ENCODE measurements at places on chromosomes 11 and 22.

DNA sequence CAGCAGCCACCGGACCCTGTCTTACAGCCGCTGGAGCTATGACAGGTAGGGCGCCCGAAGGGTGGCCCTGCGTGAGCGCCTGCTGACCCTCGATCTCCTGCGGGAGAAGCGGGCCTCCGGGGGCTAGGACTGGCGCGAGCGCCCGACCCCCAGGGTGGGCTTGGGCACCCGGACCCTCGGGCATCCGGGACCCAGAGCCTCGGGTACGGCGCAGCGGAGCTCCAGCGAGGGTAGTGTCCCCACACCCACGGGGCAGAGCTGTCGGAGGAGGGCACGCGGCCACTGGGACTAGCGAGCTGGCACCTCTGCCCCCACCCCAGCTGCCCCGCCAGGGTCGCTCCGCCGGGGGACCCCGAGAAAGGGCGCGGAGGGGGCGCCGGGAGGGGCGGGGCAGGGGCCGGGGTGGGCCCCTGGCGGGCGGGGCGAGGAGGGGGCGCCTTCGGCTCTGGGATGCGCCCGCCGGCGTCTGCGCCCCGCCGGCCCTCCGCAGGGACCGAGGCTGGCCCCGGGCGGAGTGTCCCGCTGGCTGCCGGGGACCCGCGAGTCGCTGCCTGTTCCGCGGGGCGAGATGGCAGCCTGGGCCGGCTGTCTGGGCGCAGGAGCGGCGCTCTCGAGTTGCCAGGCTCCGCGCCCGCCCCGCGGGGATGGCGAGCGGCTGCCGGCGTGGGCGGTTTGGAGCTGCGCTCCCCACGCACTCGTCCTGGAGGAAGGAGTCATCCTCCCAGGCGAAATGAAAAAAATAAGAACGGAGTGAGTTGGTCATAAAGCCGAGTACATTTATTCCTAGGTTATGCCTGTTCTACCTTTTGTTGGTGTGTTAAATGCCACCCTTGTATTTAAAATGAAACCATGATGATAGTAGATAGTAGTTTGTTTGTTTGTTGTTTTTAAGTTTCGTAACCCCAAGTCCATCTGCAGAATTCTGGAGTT lies 32.4 kb downstream of the EIF3F start:
- DNase-seq, result peak; percentile 53

DNA sequence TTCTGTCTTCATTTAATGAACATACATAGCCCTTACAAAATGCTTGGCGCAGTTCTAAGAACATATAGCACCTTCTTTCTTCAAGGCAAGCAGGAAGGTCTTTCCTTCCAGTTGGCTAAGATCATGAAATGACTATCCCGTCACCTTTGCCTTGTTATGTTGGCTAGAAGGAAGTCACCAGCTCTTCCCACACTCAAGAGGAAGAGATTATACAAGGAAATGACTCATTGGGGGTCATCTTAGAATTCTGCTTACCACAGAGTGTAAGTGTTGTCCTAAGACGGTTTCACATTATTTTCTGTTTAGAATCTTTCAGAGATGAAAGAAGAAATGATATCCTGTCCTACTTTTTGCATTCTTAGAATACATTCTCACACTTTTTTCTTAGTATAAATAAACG lies 808.0 kb upstream of the LUZP2 start:
- DNase-seq, result peak; percentile 73

DNA sequence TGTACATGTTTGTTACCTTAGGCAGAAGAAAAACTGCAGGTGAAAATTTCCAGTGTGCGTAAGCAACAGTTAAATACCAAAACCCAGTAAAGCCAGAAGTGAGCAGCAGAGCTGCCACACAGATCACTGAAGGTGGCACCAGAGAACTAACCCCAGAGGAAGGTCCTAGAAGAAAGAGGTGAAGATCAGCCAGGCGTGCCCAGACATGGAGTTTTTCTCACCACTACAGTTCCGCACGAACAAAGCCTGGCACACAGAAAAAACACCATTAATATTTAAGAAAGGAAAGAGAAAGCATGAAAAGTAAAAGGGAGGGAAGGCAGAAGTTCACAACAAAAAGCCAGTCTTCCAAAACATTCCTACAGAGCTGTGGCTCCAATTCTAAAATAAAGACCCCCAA lies 60.7 kb downstream of the STK33 start:
- no peak for DNase-seq

GRCh38 chr11:60345489-60345888 lies 18.4 kb downstream of the MS4A6E start:
- DNase-seq, result peak; percentile 14

GRCh38 chr11:9606809-9607510 lies 33.5 kb downstream of the WEE1 start:
- no peak for DNase-seq

DNA sequence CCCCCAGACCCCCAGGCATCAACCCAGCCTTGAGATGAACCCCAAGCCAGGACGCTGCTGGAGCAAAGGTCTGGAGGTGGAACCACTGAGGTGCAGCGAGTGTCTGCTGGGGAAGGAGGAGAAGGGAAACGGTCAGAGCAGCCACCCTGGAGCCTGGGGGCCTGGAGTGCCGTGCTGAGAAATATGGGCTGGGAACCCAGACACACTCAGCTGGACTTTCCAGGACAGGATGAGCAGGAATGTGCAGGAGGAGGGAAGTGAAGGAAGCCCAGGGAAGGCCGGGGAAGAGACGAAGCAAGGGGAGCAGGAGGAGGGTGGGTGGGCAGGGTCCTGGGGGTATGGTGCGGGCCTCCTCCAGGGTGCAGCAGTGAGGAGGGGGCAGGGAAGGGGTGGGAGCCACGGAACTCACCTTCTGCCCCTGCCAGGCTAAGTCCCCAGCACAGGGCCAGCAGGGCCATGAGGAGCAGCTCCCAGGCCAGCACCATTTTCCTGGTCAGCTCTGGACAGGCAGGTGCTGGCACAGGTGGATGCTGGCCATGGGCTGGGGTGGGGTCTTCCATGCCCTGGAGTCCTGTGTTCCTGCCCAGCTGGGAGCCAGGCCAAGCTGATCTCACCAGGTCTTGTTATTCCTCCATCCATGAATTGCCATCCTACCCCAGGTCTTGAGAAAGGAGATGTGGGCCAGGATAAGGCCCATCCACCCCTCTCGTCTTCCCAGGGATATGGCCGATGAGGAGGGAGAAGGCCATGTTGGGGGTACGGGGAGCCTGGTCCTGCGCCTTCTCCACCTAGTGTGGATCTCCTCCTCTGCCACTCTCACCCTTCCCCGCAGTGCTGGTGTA lies 40.0 kb downstream of the CSF2RB start:
- no peak for DNase-seq

DNA sequence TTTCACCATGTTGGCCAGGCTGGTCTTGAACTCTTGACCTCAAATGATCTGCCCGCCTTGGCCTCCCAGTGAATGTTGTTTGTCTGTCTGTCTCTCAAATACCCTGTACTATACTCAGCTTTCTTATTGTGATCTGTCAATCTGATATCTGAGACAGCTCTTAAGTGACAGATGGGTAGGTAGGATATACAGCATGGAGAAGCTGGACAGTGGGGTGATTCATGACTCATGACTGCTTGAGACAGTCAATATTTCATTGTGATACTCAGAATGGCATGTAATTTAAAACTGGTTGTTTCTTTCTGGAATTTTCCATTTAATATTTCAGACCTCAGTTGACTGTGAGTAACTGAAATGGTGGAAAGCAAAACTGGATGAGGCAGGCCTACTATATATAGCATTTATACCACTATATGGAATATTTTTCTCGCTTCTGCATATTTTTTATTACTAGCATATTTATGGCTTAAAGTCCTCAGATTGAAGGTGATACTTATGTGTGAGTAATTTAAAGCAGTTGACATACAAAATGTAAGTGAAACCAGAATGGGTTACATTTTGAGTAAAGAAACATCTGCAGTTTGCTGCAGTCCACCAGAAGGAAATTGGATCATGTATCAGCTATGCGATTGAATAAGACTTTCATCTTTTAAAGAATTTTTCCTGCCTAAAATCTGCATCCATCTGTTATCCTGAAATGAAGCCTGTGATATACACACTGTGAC lies 22.3 kb downstream of the ARHGAP42 start:
- DNase-seq, result peak; percentile 16

- DNase-seq, result peak; percentile 72
Observed at GRCh38 chr11:116558504-116559211, 214.1 kb downstream of the BUD13 start.

DNA sequence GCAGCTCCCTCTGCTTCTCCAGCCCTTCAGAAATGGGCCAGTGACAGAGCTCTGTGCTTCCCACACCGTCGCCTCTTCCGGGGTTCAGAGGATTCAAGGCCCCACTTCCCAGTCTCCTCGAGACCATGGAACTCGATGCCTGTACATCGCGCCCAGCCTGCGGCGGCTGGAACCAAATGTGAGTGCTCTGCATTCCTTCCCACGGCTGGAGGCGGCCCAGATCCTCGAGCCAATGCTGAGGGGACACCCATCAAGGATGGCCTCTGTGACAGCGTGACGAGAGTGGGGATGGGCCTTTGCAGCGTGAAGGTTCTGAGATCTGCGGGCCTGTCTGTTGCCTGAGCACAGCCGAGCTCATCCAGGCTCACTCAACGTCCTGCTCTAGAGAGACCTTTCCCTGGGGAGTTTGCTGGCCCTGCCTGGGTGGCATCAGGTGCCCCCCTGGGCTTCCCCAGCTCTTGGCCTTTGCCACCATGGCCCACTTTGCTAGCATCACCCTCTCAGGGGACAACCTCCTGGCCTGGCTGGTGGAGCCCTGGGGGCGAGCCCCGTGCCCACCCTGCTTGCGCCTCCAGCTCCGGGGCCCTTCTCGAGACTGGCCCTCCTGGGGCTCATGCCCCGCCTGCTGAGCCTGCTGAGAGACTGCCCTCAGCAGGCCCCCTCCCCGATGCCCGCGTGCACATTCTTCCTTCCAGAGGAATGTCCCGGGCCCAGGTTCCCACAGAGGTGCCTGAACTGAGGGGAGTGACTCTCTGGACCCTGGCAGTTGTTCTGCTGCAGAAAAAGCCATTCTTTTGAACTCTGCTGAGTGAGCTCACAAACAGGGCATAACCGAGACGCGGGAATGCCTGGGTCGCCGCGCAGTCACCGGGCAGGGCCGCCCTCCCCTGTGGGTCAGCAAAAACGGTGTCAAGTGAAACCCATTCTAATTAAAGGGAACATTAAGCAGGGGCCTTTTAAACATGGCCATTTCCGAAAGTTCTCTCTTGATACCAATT lies 7.3 kb upstream of the MYEOV start:
- DNase-seq, result no peak

- DNase-seq, result peak; percentile 77
Observed at GRCh38 chr11:17384002-17384511, 4.4 kb downstream of the KCNJ11 start.

GRCh38 chr11:115476463-115477286 lies 27.5 kb downstream of the CADM1 start:
- no peak for DNase-seq

DNA sequence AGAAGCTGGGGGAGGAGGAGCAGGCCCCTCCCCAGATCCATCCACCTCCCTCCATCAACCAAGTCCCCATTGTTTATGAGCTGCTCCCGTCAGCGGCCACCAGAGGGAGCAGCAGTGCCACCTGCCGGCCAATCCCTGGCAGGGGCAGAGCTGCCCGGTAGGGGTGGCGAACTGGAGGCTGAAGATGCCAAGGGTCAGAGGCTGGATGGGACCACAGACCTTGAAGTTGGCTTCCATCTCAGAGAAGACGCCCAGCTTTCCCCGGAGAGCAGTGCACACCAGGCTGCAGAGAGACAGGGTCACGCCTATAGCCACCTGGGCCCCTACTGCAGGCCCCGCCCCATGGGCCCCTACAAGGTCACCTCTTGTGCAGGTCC lies 3.6 kb downstream of the FIBP start:
- DNase-seq, result peak; percentile 70

GRCh38 chr11:121539000-121539399 lies 86.2 kb upstream of the SORL1-AS1 start:
- no peak for DNase-seq

GRCh38 chr22:26172389-26172990 lies 3.2 kb downstream of the SEZ6L start:
- DNase-seq, result peak; percentile 27

- peak; percentile 57 for DNase-seq
Observed at GRCh38 chr22:17130199-17130598, 9.0 kb upstream of the TMEM121B start.

GRCh38 chr11:15236559-15236958 lies 121.8 kb downstream of the INSC start:
- no peak for DNase-seq

DNA sequence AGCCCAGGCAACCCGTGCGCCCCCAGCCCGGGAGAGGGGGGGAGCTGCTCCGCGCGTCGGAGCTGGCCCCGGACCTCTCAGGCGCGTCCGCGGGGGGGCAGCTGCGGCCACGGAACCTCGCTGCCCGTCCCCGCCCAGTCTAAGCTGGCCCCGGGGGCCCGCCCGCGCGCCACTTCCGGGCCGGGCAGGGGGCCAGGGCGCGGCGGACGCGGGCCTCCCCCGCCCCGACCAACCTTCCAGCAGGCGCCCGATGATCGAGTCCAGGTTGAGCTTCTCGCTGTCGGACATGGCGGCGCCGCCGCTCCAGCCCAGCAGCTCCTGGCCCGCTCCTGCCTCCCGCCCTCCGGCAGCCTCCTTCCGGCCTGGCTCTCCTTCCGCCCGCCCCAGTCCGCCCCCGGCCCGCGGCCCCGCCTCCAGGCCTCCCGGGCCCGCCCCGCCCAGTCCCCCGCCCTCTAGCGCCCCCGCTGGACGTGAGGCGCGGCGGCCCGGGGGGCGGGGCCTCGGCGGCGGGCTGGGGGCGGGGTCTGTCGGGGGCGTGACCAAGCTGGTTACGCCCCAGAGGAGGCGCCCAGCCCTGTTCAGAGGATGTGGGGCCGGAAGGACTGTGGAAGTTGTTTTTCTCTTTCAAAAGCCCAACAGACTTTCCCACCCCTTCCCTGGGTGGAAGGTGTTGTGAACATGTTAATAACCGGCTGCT lies at the start of gene PPP1CA:
Gene PPP1CA, minus strand, starts transcription at position 364 of the 697 bp plus-strand sequence. Its CDS starts 76 bp downstream, at position 288.
- DNase-seq, result peak; percentile 91

GRCh38 chr22:40602231-40602630 lies 34.3 kb downstream of the MRTFA start:
- DNase-seq, result no peak

DNA sequence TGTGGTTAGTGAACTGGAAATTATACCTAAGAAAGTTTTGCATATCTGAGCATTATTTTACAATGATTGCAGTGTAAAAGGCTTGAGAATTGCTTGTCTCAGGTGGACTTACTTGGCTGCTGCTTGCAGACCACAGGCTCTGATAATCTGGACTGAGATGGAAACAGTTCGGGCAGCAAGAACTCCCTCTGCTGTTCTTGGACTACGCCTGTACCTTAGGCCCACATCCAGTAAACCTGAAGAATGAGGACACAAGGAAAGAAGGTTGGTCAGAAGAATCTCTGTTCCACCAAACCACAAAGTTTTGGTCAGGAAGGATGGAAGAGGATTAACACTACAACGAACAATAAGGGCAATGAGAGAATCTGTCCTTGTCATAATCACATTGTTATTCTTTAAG lies 80.1 kb downstream of the C2CD3 start:
- DNase-seq, result no peak

DNA sequence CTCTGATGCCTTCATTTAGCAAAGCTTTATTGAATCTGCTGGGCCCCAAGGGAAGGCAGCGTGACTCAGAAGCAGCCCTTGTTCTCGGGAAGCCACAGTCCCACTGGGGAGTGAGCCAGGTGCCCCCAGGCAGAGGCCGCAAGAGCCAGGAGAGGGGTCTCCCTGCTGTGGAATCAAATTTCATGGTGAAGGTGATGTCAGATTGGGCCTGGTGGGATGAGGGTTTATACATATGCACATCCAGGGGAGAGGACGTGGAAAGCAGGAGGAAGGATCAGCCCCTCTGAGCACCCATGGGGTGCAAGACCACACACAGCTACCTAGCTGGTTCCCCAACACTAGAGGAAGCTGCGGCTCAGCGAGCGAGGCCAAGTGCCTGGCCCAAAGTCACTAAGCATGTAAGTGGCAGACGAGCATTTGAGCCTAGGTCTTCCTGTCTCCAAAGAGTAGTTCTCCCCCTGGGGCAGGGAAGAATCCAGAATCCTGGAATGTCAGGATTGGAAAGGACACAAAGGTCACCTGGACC lies 2.0 kb downstream of the SYNGR1 start:
- peak; percentile 81 for DNase-seq

Measured in EL (cell line).